A549 treated with dexamethasone at 1 μM for 4 hours (cell line): ENCODE measurements at places on chromosomes 2 and 18. TPM values are rescaled to one million over a fixed set of nuclear protein-coding genes. Genes with fewer than 3 reads are reported as not detected.

EPHA4 gene
- 0.48 to 1.8 TPM (median 0.84 TPM) in 5 replicates for total RNA-seq

GALNT5 gene
- 2.0 to 2.4 TPM (median 2.1 TPM) in 5 replicates for total RNA-seq

CSRNP3 gene
- total RNA-seq, result not detected in 5 replicates

ACADL gene
- 0.06 to 0.14 TPM (median 0.07 TPM) in 3 of 5 replicates, not detected in the others for total RNA-seq

LRATD1 gene
- 0.06 to 0.11 TPM (median 0.09 TPM) in 5 replicates for total RNA-seq

ITGB6 gene
- total RNA-seq, result 0.35 to 1.2 TPM (median 0.60 TPM) in 5 replicates

CHRNG gene
- not detected in 5 replicates for total RNA-seq

IL1F10 gene
- total RNA-seq, result not detected in 5 replicates

CD28 gene
- not detected in 5 replicates for total RNA-seq

RGPD3 gene
- total RNA-seq, result 0.14 to 0.25 TPM (median 0.16 TPM) in 5 replicates

WDPCP gene
- 3.9 to 4.8 TPM (median 4.3 TPM) in 5 replicates for total RNA-seq

CNDP1 gene
- not detected in 5 replicates for total RNA-seq

VAMP5 gene
- 0.13 to 0.15 TPM (median 0.14 TPM) in 3 of 5 replicates, not detected in the others for total RNA-seq

MSGN1 gene
- total RNA-seq, result not detected in 5 replicates
